Stimulated activated CD4-positive, alpha-beta T cell treated with anti-CD3 and anti-CD28 coated beads, Interleukin-1b, Interleukin-23, amount 100 ng/mL, for 1 hour (primary cell): ENCODE measurements at places on chromosomes 2 and 18.

DNA sequence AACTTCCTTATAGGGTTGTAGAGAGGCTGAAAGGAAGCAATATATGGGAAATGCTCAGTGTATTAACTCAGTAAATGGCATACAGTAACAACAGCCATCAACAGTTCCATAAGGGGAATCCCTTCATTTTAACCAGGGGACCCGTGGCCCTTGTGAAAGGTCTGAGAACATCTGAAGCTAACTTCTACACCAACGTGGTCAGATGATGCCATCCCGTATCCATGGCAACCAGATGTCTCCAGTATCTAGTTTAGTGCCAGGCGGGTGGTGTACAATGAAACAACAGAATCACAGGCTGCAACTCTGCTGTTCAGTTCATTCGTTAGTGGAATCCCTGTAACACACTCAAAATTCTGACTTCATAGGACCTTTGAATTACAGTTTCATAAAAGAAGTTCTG, 162.3 kb downstream of the TGIF1 start:
- DNase-seq, result no peak

DNA sequence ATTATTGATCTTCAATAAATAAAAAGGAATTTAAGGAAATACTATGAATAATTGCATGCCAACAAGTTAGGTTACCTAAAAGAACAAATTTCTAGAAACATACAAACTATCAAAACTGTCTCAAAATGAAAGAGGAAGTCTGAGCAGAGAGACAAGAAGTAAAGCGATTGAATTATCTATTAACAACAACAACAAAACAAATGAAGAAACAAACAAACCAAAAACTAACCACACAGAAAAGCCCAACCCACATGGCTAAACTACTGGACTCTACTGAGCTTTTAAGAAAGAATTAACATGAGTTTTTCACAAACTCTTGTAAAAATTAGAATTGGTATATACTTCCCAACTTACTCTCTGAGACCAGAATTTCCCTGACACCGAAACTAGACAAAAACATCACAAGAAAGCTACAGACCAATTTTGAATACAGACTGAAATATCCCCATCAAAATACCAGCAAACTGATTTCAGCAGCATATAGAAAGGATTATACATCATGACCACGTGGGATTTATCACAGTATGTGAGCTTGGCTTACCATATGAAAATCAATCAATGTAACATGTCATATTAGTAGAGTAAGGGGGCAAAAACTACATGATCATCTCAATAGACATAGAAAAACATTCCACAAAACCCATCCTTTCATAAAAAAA, 16.6 kb upstream of the GALNT1 start:
- no peak for DNase-seq

GRCh38 chr18:3653263-3653850, 203.4 kb downstream of the TGIF1 start:
- no peak for DNase-seq

DNA sequence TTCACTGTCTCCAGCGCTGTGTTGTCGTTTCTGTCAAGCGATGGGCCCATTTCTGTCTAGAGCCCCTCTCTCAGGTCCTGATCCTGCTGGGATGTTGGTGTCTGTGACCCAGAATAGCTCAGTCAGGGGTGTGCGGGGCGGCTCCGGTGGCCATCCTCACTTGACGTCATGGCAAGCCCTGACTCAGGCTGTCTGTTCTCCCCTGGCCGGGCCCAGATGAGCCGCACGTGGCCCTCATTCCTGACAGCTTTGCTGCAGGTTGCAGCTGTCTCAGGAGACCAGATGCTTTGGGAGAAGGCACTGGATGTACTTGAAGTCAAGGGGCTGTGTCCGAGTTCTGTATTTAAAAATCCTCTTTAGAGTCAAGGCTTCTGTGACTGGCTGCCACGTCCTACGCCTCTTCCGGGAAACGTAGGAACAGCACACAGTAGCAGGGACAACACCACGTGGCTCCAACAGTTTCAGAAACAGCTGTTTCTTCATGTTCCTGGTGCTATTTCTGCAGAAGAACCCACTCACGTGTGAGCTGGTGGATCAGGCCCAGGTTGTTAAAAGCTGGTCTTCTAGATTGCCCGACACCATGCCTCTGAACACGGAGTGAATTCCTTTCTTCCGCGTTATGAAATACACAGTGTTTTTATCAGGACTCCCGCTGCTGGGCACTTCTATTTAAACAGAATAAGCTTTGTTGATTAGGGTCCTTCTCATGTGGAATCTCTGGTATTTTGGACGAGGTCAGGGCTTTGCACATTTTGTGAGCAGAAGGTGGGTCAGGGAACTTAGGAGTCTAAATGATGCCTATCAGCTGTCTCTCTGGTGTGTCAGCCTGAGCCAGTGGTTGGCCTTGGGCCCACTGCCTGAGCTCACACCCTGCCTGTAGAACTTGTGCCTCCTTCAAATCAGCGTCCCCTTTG, 28.3 kb upstream of the NTSR2 start:
- DNase-seq, result no peak

DNA sequence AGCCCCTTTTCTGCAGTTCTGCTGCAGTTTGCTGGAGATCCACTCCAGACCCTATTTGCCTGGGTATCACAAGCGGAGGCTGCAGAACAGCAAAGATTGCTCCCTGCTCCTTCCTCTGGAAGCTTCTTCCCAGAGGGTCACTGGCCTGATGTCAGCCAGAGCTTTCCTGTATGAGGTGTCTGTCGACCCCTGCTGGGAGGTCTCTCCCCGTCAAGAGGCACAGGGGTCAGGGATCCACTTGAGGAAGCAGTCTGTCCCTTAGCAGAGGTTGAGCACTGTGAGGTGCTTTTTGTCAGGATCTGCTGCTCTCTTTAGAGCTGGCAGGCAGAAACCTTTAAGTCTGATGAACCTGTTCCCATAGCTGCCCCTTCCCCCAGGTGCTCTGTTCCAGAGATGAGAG, 42.0 kb upstream of the MYL1 start:
- no peak for DNase-seq

- no peak for DNase-seq
Measured at GRCh38 chr2:196516564-196516963, 123.0 kb upstream of the CCDC150 start.

DNA sequence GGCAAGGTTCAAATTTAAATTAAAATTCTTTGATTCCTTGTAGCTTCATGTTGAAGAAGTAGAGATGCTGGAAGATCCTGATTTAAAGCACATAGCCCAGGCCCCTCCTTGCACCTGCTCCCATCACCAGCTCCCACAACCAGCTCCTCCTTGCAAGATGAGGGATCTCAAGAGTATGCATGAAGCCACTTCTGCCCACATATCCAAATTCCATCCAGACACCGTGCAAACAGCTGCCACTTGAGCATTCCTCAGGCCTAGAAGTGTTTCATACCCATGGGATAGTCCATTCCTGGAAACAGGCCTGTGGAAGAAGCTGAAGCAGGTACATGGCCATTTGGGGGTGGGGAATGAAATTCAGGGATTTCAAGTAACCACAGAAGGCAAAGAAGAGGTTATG, 32.4 kb upstream of the ITPRID2 start:
- DNase-seq, result no peak

DNA sequence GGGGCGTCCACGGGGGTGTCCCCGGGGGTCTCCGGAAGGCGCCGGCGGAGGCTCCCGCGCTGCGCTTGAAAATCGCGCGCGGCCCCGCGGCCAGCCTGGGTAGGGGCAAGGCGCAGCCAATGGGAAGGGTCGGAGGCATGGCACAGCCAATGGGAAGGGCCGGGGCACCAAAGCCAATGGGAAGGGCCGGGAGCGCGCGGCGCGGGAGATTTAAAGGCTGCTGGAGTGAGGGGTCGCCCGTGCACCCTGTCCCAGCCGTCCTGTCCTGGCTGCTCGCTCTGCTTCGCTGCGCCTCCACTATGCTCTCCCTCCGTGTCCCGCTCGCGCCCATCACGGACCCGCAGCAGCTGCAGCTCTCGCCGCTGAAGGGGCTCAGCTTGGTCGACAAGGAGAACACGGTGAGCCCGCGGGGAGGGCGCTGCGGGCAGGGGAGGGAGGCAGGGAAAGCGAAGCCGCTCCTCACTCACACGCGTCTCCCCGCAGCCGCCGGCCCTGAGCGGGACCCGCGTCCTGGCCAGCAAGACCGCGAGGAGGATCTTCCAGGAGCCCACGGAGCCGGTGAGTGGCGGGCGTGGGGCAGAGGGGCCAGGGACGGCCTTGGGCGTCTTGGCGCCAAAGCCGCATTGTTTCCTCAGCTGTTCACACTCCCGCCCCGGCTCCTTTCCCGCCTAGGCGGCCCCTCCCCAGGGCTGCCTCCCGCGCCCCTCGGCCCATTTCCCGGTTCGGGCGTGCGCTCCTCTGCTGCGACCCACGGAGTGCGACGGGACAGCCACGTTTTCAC, at the start of gene RRM2:
TSS of gene RRM2 (plus strand) at position 240 of the 781 bp plus-strand sequence. CDS start at position 300, 60 bp downstream.
- peak; percentile 76 for DNase-seq

- DNase-seq, result no peak
Measured at GRCh38 chr18:55795101-55795669, 207.2 kb upstream of the TCF4 start.

GRCh38 chr18:6310714-6311113, 104.0 kb downstream of the L3MBTL4 start:
- no peak for DNase-seq

DNA sequence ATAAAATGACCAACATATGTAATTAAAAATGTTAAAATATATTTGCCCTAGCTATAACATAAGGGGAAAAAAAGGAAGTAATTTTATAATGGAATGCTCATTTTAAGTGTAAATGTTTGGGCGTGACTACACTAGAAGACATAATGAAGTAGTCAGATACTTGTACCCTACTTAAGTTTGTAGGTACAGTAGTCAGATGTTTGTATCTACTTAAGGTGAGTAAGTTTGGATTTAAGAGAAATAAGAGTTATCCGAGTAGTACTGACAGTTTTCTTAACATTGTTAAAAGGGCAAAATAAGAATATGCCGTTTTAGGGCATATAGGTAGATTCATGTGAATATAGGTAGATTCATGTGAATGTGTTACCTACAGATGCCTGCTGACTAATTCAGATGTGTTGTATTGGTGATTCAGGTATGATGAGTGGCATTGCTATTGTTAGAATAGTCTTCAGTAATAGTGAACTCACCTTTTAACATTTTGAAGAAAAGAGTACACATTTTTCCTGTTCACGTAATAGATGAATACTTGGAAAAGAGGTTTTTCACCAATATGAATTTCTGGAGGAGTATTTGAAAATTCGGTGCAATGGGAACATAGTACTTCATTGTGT, 14.9 kb downstream of the VAPA start:
- DNase-seq, result no peak
